ENCODE measurements at places on chromosomes 6 and 20.

DNA sequence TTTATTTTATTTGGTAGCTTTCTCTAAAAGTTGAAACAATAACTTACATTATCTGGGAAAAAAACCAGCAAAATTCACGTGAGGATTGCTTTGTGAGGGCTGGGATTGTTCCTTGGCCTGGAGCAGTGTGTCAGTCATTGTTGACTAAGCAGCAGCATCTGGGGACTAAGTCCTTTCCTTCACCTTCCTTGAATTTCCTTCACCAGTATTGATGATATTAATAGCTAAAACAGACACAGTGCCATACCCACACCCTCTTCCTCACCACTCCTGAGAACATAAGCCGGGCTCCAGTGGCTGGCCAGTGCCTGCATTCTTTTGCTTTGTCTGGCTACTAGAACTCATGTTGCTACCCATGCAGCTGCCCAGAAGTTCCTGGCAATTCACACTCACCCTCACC is 23.7 kb downstream of the PLCB1 start:
- no peak for DNase-seq

GRCh38 chr6:15872241-15873103 is 209.6 kb upstream of the DTNBP1 start:
- no peak for DNase-seq

GRCh38 chr6:147715035-147715434 is 206.5 kb downstream of the SAMD5 start:
- DNase-seq, result no peak

DNA sequence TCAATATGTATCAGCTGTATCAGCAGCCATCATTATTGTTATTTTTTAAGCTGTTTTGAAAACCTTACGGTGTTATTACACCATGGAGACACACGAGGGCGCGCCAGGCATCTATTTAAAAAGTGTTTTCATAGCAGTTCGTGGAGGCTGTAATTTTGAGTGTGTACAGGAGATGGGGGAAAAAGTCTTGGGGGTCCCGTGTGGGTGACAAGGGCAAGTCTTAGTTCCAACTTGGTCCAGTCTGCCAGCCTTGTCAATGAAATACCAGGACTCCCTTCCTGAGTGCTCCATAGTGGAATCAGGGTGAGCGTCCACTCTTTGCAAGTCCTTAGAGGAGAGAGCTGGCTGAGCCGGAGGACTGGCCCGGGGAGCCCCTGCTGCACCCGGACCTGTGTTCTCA is 43.3 kb downstream of the SLC2A10 start:
- peak; percentile 79 for DNase-seq

DNA sequence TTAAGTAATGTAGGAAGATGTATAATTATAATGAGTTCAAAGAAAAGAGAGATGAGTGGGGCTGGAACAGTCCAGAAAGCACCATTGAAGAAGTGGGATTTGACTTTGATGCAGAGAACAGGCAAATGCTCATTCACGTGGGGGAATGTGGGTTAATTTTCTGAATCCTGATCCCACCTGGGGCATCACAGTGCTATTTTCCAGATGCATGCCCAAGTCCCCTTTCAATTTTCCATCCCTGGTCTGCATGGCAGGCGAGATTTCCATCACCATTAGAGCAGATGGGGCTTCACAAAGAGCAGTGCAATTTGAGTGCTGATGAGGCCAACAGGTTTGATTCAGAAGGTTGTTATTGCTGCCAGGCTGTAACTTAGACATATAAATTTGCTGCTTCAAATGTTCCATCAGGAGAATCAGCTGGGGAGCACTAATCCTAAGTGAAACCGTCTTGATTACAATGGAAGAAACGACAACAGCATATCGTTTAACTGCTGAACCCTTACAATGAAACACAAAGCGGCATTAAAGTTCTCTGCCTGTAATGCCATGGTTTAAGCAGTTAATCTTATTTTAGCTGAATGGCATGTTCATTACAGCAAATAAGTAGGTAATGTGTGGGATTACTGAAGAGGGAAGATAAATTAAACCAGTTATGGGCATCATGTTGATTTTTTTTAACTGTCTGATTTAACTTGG is 45.2 kb downstream of the OSTM1 start:
- DNase-seq, result no peak

- peak; percentile 91 for DNase-seq
These were observed 1.4 kb downstream of the BACH2 start for GRCh38 chr6:90294989-90295853.

DNA sequence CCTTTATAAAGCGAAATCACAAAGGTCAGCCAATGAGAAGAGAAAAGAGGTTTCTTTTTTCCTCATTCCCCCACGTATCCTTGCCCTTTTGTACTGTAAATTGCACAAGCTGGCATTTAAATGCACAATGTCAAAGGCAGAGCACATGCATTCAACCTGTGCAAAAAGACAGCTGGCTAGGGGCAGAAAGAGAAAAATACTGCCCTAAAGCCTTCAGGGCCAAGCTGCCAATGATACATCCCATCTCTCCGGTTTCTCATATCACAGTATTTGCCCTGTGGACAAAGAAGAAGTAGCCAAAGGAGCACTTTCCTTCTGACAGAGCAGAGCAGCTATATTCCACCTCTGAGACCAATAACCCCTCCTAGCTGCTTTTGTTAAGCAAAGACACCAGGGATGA is 219.2 kb downstream of the TRDN start:
- no peak for DNase-seq

GRCh38 chr6:87982134-87982533 is 65.5 kb upstream of the SPACA1 start:
- no peak for DNase-seq

GRCh38 chr6:153729189-153729588 is 309.9 kb upstream of the OPRM1 start:
- no peak for DNase-seq

DNA sequence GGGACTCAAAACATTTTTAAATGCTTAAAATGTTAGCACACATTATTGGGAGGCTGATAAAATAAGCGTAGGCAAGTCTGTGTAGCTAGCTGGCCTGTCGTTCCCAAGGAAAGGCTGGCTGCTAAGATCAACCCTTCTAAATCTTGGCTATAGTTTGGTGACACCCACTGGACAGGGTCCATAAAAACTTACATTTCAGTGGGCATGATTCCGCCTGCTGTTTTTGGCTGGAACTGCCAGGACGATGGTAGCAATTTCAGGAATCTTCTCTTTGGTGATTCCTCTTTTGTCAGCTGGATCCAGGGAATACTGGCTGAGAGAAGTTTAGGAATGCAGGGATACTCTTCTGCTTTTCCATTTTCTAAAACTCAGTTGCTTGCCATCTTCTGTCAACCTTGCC is 162.2 kb downstream of the NKAIN2 start:
- DNase-seq, result no peak

DNA sequence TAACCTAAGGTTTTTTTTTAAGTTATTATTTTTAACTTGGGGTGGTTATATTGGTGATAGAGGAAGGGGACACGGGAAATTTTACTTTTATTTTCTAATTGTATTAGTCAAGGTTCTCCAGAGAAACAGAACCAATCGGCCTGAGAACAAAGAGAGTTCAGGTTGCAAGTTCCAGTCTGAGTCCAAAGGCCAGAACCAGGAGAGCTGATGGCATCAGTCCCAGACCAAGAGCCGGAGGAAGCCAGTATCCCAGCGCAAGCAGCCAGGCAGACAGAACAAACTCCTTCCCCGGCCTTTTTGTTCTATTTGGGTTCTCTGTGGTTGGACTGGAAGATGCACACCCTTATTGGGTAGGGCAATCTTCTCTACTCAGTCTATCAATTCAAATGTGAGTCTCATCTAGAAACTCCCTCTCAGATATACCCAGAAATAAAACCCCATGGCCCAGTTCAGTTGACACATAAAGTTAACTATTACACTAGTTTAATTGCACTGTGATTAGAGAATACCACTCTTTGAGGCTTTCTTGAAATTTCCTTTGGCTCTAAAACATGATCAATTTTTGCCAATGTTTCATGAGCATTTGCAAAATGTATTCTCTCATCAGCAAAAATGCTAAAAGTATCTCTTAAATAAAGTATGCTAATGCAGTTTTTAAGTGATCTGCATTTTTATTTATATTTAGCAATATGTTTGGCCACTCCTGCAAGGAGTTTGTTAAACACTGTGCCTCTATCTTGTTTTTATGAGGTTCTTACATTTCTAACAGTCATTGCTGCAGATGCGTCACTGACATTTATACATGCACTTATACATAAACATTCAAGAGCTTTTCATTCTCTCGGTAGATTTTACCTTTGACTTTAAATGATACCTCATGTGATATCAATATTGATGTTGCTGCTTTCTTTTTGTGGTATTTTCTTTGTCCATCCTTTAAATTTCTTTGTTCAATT is 103.2 kb upstream of the SSTR4 start:
- DNase-seq, result no peak

DNA sequence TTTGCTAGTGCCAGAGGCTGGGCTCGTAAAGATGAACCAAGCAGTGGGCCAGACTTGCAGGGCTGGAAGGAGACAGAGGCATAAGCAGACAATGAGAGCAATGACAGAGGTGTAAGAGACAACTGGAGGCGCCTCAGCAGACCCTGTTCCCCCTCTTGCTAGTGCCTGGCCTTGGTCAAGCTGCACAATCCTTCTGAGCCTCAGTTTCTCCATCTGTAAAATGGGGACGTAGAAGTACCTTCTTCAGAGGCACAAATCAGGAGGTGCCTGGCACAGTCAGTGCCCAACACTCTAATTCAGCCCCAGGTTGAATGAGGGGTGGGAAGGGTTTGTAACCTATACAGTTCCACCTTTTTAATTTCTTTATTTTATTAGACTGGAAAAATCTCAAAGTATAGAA is 23.2 kb downstream of the BPIFB1 start:
- DNase-seq, result no peak

DNA sequence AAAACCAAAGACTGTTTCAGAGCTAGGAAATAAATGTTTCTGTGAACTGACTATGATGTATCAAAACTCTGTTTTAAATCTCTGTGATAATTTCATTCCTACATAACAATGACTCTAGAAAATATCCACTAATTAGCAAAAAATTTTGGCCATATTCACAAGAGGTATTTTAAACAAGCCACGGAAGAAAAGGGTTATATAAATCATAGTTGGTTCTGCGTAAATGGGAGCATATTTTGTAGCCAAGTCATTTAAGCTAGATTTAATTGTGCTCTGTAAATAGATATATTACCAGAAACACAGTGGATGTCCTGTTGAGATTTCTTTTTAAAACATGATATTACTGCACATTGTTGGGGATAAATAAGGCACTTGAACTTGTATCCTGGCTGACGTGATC is 416.5 kb upstream of the PLCB4 start:
- DNase-seq, result no peak

DNA sequence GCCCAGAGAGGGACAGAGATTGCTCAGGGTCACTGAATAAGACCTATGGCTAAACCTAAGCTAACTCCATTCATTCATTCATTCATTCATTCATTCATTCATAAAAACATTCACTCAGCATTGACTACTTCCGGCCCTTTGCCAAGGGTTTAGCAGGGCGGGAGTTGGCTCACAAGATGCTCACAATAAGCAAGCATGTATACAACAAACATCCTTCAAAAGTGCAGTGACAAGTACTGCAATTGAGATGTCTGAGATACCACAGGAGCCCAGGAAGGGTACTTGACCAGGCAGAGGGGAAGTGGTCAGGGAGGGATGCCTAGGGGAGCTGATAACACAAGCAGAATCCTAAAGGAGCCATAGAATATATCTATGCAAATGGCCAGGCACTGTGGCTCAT is 18.2 kb upstream of the KIAA1755 start:
- no peak for DNase-seq

GRCh38 chr6:134379076-134379475 is 61.2 kb upstream of the SGK1 start:
- DNase-seq, result peak; percentile 62

DNA sequence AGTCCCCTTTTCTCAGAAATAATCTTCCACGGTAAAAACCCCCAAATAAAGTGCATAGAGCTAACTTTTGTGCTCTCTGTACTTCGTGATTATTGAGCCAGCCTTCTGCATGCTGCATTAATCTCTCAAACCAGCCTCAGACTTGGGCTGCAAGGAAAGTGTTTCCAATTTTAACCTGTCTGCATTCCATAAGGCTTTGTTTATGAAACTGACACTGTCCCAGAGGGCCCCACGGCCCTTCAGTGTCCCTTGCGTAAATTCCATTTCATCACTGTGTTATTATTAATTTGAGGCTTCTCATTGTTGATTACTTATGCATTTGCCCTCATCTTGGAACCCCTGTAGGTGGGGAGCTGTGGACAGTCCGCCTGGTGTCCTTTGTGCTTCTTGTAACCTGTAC is 15.6 kb upstream of the SNRPB2 start:
- DNase-seq, result no peak

GRCh38 chr6:131414956-131415355 is 158.1 kb upstream of the ARG1 start:
- no peak for DNase-seq

GRCh38 chr20:2473516-2473915 is 2.9 kb upstream of the SNRPB start:
- DNase-seq, result no peak

DNA sequence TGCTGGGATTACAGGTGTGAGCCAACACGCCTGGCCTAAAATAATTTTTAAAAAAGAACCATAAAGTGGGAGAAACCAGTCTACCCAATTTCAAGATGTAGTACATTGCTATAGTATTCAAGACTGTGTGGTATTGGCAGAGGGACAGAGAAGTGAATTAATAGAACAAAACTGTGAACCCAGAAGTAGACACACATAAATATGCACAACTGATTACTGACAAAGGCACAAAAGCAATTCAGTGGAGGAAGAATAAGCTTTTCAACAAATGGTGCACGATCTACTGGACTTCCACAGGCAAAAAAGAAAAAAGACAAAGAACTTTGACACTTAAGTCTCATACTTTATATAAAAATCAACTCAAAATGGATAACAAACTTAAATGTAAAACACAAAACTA is 15.5 kb downstream of the ZBTB2 start:
- DNase-seq, result no peak

DNA sequence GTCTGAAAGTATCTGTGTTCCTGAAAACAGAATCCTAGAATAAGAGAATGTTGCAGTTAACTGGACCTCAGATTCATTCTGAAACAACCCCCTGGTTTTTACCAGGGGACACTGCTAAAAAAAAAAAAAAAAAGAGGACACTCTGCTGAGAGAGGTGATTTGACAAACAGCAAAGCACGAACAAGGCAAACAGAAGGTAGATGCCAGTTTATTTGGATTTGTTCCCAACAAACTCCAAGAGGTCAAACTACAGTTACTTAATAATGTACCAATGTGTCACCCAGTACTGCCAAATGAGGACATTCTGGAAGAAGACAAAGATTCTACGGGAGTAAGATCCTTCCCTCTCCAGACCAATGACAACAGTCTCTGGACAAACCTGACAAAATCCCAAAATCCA is 40.6 kb upstream of the SLC22A16 start:
- no peak for DNase-seq

- no peak for DNase-seq
These were observed 28.4 kb upstream of the OR2J2 start for GRCh38 chr6:29142309-29142708.

DNA sequence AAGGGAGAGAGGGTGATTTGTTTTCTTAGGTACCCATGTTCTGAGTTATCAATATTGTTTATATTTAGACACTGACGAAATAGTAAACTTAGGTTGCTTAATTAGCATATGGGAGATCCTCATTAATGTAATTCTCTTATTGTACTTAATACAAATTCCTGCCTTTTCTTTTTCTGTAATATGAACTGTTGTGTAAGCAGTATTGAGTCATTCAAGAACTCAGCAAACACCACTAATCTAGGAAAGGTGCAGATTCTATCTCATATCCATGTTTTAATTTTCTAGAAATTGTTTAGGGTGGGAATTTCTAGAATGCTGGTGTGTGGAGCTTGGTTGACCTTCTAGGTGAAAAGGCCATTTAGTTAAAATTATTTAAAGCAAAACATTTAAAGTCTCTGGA is 216.0 kb downstream of the ZFAND3 start:
- no peak for DNase-seq

- DNase-seq, result no peak
These were observed 870 bp upstream of the MDFI start for GRCh38 chr6:41637194-41638001.
